ENCODE measurements at places on chromosomes 2 and 18.

- DNase-seq = no peak
Observed at GRCh38 chr2:69481421-69481820, 44.2 kb upstream of the NFU1 start.

DNA sequence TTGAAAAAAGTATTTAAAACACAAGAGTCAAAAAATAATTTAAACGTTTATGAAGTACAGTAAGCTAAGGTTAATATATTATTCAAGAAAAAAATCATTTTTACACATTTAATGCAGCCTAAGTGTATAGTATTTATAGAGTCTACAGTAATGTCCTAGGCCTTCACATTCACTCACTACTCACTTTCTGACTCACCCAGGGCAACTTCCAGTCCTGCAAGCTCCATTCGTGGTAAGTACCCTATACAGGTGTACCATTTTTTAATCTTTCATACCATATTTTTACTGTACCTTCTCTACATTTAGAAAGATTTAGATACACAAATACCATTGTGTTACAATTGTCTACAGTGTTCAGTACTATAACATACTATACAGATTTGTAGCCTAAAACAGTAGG, 20.9 kb upstream of the RPRD1A start:
- no peak for DNase-seq

- no peak for DNase-seq
Observed at GRCh38 chr18:58609536-58609993, 19.3 kb downstream of the ALPK2 start.

GRCh38 chr2:64120928-64121327, 23.3 kb downstream of the PELI1 start:
- DNase-seq = no peak

- no peak for DNase-seq
Observed at GRCh38 chr2:29329899-29330298, 214.7 kb downstream of the CLIP4 start.

GRCh38 chr2:239706367-239706766, 305.5 kb upstream of the HDAC4 start:
- DNase-seq = no peak

GRCh38 chr2:235232449-235233433, 261.1 kb upstream of the AGAP1 start:
- no peak for DNase-seq

- DNase-seq = no peak
Observed at GRCh38 chr18:45201489-45201888, 413.8 kb upstream of the SLC14A2 start.

GRCh38 chr2:120393456-120393855, 47.5 kb downstream of the INHBB start:
- DNase-seq = no peak

DNA sequence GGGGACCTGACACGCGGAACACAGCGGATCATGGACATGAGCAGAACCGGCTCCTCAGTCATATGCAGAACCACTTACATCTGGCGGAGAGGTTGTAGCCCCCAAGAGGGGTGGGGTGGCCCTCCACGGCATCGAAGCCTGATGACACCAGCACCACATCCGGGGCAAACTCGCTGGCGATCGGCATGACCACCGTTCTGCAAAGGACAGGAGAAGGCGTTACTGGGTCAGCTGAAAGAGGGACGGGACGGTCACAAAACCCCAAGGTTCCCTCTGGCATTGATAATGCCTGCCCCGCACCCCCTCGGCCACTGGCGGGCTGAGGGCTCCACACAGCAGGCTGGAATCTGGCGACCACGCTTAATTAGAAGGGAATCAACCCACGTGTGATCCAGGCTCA, 220.5 kb downstream of the TWIST2 start:
- DNase-seq = no peak

DNA sequence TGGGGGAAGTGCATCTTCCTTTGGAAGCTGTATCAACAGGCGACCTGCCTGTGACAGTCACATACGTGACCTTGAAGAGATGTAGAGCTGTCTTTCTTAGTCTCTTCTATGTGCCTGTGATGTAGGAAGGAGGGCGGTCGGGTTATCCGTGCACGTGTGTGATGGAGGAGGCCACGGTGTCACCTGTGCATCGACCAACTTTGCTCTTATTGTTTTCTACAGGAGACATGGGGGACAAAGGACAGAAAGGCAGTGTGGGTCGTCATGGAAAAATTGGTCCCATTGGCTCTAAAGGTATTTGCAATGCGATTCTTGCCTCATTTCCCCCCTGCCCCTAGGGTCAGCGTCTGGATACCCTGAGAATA, 20.7 kb upstream of the ALLC start:
- DNase-seq = no peak

GRCh38 chr18:51361130-51361860, 163.8 kb upstream of the MEX3C start:
- DNase-seq = no peak

- no peak for DNase-seq
Observed at GRCh38 chr2:121242976-121243375, 42.0 kb downstream of the TFCP2L1 start.

GRCh38 chr2:203164311-203164935, 74.4 kb upstream of the CYP20A1 start:
- no peak for DNase-seq

DNA sequence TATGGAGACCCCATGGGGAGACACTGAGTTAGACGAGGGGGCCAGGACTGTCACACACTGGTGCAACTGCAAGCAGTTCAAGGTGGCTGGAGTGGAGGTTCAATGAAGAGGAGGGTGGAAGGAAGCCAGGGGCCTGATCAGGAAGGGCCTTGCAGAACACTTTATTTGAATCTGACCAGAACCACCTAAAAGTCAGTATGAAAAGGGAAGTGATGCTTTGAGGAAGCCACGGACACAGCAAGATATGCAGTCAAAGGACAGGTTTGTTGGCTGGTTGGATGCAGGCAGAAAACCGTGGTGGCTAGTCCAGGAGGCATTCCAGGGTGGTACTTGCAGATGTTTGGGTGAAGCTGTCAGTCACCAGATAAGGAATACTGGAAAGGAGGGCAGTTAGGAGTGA, 3.5 kb upstream of the FAM124B start:
- no peak for DNase-seq

- no peak for DNase-seq
Observed at GRCh38 chr2:229903037-229903436, 18.8 kb downstream of the TRIP12 start.

DNA sequence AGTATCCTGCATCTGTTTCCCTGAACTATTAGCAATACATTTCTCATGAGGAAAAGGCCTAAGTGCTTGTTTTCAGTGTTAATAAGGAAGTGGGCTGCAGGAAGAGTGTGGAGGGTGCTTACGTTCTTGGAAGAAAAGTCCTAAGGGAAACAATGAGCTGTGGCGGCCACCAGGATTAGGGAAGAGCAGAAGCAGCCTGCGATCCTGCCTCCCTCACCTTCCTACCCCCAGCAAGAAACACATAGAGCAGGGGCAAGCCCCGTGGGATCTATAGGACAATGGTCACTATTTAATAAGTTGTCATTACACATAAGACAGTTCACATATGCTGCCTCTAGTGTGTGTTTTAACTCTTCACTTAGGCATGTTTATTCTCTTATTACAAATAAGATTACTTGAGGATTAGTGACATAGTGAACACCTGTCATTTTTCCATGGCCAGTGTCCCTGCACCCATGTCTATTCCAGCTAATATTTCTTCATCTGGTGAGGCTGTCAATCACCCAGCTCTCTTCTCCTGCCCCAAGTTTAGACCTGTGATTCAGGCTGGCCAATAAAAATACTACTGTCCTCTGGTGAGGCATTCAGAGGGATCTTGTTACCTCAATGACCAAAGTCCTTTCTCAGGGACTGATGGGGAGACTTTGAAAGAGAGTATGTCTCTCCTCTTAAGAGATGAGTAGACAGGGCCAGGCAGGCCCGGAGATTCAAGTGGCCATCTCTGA, 510.9 kb upstream of the CELF4 start:
- no peak for DNase-seq

- DNase-seq = no peak
Observed at GRCh38 chr2:234996941-234997270, 45.1 kb downstream of the SH3BP4 start.

DNA sequence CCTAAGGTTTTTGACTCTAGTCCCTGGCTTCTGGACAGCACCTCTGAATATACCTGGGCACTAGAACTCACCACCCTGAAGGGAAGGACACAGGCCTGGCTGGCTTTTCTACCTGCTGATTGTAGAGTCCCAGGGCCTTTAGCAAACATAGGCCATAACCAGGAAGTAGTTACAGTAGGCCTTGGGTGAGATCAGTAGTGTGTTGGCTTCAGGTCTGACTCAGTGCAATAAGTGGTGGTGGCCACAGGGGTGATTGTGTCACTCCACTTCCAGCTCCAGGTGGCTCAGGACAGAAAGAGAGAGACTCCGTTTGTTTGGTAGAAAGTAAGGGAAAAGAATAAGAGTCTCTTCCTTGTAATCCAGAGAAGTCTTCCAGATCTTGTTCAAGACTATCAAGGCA, 101.7 kb upstream of the LGALSL start:
- DNase-seq = no peak

DNA sequence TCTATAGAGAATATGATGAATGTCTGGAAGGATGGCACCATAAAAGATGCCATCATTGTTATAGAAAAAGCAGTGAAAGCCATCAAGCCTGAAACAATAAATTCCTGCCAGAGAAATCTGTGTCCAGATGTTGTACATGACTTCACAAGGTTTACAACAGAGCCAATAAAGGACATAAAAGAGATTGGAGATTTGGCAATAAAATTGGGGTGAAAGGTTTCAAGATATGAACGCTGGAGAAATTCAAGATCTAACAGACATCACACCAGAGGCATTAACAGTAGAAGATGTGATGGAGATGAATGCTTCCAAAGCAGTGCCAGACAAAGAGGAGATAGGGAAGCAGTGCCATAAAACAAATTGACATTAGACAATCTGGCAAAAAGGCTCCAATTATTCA, 518.8 kb upstream of the ACVR2A start:
- DNase-seq = no peak
